ENCODE measurements at places on chromosomes 2 and 18.

DNA sequence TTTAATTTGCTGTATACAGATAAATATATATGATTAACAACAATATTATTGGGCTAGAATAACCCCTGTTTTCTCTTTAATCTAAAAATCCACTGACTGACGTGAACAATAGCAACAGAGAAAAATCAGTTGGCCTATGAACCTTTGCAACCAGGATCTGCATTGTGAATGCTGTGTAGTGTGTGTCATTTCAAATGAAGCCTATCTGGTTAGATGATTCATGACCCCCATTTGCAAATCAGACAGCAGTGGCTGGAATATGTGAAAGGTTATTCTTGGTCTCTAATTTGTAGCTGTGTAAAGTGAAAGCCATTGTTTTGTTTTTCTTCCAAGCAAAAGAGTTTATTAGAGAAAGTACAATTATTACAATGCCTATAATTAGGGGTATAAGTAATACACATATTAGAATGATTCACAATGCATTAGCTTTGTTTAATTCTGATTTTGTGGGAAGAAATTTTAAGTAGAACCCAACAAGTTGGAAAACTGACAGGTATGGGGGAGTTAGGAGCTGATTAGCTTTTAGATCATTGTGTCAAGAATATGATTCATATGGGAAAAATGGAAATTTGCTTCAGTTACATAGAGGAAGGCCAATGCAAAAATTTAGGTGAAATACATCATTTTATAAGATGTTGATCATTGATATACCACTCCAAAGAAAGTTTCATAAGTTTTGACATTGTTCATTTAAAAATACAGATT is 1362.2 kb upstream of the TMEFF2 start:
- no peak for DNase-seq

- no peak for DNase-seq
These were observed 43.5 kb upstream of the ZNF397 start for GRCh38 chr18:35197296-35197695.

GRCh38 chr2:193539188-193539587 is 1344.5 kb upstream of the TMEFF2 start:
- DNase-seq: no peak

GRCh38 chr2:241200822-241201395 is 12.4 kb downstream of the ANO7 start:
- DNase-seq: no peak
